ENCODE measurements at places on chromosomes 3 and 15.

- DNase-seq = no peak
Observed at GRCh38 chr15:74844319-74845207, 1.6 kb upstream of the ULK3 start.

GRCh38 chr3:123696808-123697207 lies 112.0 kb upstream of the HACD2 start:
- DNase-seq = no peak

DNA sequence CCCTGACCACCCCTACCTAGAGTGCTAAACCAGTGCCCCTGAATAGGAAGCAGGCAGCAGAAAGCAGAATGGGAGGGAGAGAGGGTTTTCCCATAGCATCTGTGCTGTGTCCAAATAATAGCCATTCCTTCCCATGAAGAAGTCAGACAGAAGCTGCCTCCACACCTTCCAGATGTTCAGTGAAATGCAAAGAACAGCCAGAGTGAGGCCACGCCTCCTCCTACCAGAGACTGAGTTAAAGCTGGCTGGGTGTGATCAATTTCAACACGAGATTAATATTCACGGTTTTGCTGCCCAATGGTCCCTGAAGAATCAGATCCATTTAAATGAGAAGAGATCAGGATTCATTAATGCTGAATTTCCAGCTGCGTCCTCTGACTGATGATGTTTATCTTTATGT lies 111.8 kb downstream of the SRGAP3 start:
- no peak for DNase-seq

DNA sequence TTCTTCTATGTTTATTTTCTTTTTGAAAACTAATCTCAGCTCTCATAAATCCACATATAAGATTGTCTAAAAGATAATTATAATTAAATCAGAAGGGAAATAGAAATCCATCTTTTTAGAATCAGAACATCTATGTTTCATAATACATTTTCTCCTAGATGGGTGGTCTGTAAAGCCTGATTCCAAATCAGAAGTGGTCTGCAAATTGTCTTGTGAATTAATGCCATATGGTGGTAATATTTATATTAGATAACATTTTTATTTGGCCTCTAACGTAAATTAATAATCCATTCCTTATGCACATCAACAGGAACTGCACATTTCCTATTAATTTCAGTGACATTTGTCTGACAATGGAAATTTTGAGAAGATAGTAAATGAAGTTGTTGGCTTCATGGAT lies 52.8 kb upstream of the TBC1D5 start:
- no peak for DNase-seq

GRCh38 chr15:70714015-70714414 lies 49.3 kb downstream of the UACA start:
- DNase-seq = no peak

DNA sequence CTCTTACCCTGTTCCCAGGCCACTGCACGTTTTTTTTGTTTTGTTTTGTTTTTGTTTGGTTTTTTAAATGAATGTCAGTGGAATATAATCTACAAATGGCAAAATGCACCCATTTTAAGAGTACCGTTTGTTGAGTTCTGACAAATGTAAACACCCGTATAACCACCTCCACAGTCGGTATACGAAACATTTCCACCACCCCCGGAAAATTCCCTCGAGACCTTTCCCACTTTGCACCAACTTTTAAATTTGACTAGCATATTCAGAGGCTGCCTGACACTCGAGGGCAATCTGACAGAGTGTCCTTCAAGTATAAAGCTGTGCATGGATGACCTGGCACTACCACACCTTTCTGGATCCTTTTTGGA lies 613 bp upstream of the ARHGEF3 start:
- no peak for DNase-seq

- no peak for DNase-seq
Observed at GRCh38 chr3:112774293-112774926, 72.3 kb downstream of the CD200R1L start.

GRCh38 chr3:164007765-164008164 lies 1070.5 kb downstream of the SI start:
- no peak for DNase-seq

- DNase-seq = no peak
Observed at GRCh38 chr3:183538486-183538885, 17.0 kb downstream of the KLHL6 start.

GRCh38 chr15:57527382-57528091 lies 64.2 kb upstream of the MYZAP start:
- peak; percentile 74 for DNase-seq
